ENCODE measurements at places on chromosomes 2 and 18.

GRCh38 chr2:186575302-186575701, 14.6 kb upstream of the ITGAV start:
- peak; percentile 95 for DNase-seq

- DNase-seq, result no peak
Measured at GRCh38 chr2:167550448-167550847, 662.2 kb downstream of the XIRP2 start.

DNA sequence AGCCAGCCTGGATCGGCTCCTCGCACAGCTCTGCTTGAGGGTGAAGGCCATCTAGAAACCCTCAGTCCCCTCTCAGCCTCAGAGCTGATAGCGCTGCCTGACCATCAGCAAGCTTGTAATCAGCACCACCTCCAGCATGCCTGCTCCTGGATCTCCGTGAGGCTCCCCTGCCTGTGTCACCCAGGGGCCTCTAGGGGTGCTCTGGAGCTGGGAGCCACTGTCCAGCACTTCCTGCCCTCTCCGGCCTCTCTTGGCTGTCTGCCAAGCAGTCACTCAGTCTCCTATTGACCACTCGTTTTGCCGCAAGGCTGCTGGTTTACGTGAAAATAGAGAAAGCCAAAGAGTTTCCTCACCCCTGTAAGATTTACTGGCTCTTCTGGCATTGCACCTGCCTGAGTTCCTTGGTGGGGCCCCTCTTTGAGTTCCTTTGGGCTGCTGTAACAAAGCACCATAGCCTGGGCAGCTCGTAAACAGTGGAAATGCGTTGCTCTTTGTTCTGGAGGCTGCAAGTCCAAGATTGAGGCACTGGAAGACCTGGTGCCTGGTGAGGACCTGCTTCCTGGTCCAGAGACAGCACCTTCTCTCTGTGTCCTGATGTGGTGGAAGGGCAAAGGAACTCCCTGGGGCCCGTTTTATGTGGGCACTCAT, 17.9 kb downstream of the CAPN10 start:
- DNase-seq, result no peak

DNA sequence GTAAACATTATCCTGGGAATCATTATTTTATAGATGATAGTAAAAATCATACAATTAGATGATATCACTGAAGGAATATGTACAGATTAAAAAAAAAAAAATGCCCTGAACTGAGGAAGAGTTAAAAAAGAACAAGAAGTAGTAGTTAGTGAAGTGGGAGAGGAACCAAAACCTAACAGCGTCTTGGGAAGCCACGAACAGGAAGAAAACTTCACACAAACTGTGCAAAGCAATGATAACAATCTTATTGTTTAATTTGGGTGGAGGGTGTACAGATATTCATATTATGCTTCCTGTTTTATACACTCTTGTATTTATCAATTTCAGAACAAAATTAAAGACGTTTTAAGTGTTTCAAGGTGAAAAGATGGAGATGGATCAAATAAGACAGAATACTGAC, 3.5 kb downstream of the HEATR5B start:
- DNase-seq, result no peak

DNA sequence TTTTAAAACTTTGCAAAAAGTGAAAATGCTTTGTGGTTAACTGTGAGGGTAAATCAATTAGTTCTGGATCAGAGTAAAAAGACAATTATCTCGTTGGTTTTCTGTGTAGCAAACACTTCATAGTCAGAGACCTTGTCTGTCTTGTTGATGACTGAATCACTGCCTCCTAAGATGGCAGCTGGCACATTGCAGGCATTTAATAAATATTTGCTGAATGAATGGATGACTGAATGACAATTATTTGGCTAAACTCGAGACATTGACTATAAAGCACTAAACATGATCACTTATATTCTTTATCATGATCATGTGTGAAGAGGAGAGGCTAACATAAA, 96.2 kb downstream of the MAIP1 start:
- no peak for DNase-seq

DNA sequence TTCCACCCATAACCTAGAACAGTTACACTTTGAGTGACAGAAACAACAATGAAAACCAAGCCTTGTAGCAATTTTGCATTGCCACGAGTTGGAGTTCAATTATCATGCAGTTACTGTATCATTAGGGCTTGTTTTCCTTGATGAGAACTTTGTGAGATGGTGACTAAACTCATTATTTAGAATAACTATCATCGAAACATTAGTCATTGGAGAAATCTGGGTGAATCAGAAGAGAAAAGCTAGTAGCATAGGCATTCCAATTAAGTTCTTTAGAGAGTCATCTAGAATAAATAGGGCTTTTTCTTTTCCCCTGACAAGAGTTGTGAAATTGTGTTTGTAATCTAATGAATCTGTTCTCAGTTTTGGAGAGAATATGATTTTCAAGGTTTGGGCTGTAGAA, 122.8 kb upstream of the DOCK10 start:
- peak; percentile 32 for DNase-seq

- DNase-seq, result no peak
Measured at GRCh38 chr2:170743530-170744239, 26.5 kb upstream of the ERICH2 start.

DNA sequence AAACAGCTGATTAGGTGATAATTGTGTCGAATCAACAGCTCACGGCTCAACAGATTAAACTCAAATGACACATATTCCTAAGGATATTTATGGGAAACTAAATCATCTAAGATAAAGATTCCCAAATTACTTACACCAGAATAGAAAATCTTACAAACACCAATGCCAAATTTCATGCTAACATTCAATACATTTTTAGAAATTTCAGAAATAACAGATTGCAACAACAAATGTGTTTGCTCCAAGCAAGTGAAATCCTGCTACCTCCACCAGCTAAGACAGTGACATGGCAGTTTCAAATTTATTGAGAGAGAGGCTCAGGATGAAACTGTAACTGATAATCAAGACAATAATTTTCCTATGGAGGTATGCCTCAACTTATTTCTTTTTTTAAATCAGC, 65.0 kb upstream of the EPB41L3 start:
- DNase-seq, result no peak

- DNase-seq, result no peak
Measured at GRCh38 chr2:33242845-33243244, 233.6 kb upstream of the RASGRP3 start.

DNA sequence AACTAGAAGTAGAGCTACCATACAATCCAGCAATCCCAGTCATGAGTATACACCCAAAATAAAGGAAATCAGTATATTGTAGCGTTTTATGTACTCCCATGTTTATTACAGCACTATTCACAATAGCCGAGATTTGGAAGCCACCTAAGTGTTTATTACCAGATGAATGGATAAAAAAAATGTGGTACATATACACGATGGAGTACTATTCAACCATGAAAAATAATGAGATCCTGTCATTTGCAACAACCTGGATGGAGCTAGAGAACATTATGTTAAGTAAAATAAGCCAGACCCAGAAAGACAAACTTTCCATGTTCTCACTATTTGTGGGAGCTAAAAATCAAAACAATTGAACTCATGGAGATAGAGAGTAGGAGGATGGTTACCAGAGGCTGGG, 131.9 kb downstream of the TMEM131 start:
- DNase-seq, result no peak

DNA sequence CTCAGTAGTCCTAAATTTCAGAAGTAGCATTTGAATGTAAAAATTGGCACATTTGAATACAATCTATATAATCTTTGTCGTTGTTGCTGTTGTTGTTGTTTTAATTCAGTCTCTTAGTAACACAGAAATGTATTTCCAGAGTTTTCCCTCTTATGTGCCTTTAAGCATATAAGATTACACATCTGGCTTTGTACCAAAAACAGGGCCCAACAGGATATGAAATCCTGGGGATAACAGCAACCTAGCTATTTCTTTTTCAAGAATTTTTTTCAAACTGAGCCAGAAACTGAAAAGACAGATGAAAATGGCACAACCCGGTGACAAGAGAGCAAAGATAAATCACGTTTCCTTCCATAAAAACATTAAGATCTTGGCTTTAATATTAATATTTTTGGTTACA, 906.7 kb downstream of the NRXN1 start:
- DNase-seq, result no peak

- DNase-seq, result no peak
Measured at GRCh38 chr2:27356056-27356381, 545 bp downstream of the GTF3C2 start.

- DNase-seq, result no peak
Measured at GRCh38 chr18:55287935-55288868, 299.8 kb downstream of the TCF4 start.

GRCh38 chr2:142220901-142221300, 90.1 kb upstream of the LRP1B start:
- DNase-seq, result peak; percentile 82

DNA sequence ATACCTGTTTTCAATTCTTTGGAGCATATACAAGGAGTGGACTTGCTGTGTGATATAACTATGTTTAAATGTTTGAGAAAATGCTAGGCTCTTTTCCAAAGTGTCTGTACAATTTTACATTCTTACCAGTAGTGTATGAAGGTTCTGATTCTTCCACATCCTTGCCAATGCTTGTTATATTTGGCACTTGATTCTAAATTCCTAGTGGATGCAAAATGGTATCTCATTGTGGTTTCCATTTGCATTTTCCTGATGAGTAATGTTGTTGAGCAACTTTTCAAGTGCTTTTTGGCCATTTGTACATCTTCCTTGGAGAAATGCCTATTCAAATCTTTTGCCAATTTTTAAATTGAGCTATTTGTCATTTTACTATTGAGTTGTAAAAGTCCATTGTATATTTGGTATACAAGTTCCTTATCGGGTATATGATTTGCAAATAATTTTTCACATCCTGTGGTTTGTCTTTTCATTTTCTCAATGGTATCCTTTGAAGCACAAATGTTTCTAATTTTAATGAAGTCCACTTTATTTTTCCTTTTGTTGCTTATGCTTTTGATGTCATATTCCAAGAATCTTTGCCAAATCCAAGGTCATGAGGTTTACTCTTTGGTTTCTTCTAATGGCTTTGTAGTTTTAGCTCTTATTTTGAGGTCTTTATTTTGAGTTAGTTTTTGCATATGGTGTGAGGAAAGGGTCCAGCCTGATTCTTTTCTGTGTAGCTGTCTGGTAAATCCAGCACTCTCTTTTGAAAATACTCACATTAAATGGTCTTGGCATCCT, 33.2 kb upstream of the CWC22 start:
- DNase-seq, result peak; percentile 79

DNA sequence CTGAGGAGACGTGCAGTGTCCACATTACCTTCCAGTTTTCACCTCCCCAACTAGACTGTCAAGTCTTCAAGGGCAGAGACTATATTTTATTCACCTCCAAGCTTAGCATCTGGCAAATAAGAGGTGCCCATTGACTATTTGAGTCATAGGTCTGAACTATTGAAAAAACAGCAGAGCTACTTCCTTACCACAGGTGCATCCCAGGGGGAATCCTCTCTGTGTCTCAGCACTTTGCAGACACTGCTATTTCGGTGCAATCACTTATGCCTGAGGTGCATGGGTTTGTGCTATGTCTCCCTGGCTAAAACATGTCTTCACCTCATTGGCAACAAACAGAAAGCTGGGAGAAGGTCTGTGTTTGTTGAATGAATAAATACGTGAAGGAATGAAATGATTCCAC, 67.8 kb downstream of the SOX11 start:
- DNase-seq, result no peak

DNA sequence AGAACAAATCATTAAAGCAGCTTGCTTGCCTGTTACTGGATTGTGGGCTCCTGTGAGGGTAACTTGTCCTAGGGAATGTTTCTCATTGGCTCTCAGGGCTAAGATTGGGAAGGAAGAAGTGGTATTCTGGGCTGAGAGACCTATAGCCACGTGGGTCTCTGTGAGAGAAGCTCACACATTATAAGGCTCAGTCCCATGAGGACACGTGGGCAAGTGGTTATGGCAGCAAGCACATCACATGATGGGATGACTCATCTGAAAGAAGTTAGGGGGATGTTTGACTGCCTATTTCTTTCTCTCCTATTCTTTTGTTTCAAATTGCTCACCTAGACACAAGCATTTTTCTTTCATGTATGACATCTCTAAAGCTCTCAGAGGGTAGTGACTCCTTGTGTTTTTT, 418.0 kb upstream of the ST6GAL2 start:
- no peak for DNase-seq

DNA sequence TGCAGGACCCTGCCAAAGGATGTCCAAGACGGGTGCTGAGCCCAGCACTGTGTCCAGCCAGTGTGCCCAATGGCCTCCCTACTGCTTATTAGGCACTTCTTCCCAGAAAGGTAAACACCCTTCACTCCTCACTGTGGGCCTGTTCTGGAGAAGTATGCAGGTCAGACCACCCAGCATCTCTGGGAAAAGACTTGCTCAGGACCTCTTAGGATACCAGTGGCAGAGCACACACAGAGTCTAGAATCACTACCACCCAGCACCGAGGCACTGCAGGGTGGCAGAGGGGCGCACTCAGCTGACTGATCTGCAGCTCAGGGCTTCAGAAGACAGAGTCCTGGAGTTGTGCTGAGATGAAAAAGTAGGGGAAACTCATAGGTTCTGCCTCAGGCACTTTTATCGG, 25.8 kb downstream of the XDH start:
- no peak for DNase-seq

DNA sequence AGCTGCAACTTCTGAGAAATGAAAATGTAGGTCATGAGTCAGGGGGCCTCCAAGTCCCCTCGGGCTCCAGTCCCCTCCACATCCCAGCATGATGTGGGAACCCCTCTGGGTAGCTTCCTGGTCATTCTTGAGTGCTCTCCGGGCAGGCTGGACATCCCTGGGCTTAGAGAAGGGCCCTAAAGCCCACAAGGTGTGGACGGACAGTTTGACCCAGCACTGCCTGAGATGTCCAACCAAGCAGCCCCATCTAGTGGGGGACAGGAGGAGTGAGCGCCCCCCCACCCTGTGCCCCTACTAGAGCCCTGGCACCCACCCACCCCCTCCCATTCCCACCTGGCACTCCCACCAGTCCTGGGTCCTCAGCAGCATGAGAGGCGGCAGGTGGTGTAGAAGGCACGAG, 46.0 kb downstream of the CYP27C1 start:
- DNase-seq, result no peak
